ENCODE measurements at places on chromosomes 3 and 15.

GRCh38 chr3:71684757-71685386 is 40.3 kb downstream of the EIF4E3 start:
- no peak for DNase-seq

- DNase-seq: no peak
Observed at GRCh38 chr15:60128710-60129109, 124.6 kb downstream of the FOXB1 start.

DNA sequence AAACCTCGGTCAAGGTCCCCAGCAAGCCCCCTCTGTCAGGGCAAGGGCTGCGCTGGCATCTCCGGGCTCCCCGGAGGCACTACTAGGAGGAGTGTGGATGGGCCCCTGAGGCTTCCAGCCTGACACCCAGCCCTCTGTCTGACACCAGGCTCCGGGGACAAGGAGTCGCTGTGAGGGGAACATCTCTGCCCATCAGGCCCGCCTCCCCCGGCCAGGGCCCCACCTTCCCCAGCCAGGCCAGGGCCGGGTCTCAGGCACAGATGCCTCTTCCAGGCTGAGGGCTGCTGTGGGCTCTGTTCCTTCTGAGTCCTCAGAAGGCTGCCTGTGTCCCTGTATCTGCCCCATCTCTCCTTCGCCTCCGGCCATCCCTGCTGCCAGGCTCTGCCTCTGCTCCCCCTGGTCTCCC is 15.8 kb downstream of the CSPG4 start:
- DNase-seq: no peak

DNA sequence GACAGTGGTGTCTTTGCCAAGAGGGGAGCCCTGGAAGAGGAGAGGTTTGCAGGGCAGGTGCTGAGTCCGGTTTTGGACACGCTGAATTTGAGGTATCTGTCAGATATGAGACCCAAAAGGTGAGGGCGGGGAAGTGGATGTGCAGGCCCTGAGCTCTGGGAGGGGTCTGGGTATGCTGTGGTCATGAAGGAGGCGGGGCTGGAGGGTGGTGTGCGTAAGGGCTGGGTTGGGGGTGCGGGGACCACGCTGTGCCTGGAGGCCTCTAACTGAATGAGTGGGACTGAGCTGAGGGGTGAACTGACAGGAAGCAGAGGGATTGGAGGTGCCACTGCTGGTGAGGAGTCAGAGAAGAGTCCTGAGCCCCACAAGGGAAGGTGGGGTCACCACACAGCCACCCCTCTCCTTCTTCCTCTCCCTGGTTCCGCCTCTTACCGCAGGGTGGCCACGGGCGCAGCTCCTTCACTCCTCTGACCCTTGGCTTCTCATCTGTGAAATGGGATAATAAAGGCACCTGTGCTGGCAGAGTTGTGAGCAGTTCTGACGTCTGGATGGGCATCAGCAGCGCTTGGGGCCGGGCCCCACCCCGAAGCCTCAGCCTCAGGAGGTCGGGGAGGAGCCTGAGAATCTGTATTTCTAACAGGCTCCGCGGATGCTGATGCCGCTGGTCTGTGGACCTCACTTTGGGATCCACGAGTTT is 28.8 kb downstream of the PSTPIP1 start:
- DNase-seq: peak; percentile 61

GRCh38 chr3:105611304-105612192 is 244.8 kb downstream of the ALCAM start:
- no peak for DNase-seq

GRCh38 chr15:65349338-65349737 is 28.5 kb downstream of the IGDCC3 start:
- DNase-seq: no peak

DNA sequence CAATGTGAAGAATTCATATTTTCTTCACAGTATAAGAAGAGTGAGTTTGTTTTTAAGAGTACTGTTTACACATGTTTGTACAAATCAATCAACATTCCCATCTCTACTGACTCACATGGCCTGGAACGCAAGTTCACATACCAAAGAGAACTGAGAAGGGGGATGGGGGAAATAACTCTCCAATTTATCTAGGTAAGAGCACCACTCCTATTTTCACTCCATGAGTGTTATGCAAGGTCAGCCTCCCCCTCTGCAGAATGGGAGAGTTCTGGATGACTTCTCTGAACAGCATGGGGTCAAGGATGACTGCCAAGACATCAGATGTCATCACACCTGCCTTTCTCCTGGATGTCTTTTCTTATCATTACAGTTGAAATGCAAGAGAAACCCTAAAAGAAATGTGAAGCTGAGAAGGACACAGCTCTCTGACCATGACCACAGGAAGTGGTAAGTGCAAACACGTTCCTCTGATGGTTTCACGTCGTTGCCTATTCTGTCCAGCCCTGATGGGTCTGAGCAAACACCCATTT is 95.2 kb downstream of the SEMA6D start:
- no peak for DNase-seq

DNA sequence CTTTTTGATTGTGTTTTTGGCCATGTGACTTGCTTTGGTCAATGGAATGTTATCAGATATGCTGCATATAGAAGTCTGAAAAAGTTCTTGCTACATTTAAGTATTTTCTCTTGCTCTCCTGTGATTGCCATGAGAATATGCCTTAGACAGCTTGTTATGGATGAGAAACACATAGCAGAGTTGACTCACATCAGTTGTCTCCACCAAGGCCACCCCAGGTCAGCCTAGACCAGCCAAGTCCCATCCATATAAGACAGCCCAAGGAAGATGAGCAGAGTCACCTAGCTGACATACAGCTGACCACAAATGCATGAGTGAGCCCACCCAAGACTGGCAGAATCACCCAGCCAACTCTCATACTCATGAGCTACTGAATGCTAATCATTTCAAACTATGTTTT is 153.0 kb downstream of the THRB start:
- no peak for DNase-seq

GRCh38 chr3:123096126-123096525 is 29.3 kb downstream of the PDIA5 start:
- DNase-seq: peak; percentile 31

GRCh38 chr3:120416868-120417267 is 33.9 kb downstream of the FSTL1 start:
- no peak for DNase-seq

GRCh38 chr3:29772436-29772835 is 491.6 kb downstream of the RBMS3 start:
- DNase-seq: no peak

DNA sequence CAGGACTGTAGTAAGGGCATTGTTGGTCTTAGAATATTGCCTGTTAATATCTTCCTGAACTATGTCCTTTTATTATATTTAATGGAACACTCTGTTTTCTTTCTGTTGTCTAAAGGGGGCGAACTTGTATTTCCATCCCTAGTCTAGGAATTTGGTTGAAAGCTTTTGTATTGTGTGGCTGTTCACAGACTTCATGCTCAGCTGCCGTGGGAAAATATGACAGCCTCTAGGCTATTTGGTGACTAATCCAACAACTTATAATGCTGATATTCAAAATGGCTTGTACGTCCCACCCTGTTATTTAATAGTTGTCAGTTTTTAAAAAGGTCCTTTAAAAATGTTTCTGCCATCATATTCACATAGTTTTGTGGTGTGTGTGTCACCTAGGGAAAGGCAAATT is 202.6 kb downstream of the KLHL25 start:
- DNase-seq: no peak

- no peak for DNase-seq
Observed at GRCh38 chr3:169980055-169980454, 13.4 kb downstream of the SEC62 start.

DNA sequence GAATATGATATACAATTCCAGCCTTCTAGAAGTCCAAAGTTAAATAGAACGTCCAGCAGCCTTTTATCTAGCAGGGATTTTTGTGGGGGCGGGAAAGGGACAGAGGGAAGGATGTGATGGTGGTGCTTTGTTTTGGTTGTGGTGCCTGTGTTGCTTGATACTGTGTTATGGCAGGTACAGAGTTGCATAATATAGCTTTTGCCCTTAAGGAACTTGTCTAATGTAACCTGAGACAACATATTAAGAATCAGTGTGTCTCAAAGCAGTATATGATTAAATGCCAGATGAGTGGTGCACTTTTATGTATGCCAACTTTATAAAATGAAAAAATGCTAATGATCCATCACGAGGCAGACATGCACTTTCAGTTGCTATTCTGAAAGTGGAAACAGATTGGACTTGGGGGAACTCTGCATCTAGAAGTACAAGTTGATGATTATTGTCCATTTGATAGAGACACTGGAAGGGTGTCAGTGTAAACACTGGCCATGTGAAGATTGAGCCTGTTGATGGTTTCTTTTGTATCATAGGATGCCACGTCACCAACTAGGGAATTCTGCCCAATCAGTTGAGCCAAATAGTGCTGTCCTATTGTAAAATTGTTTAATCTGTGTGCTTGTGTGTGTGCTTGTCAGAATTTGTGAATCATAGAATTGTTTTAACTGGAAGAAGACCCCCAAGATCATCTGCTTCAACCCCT is 23.0 kb downstream of the NEO1 start:
- no peak for DNase-seq

DNA sequence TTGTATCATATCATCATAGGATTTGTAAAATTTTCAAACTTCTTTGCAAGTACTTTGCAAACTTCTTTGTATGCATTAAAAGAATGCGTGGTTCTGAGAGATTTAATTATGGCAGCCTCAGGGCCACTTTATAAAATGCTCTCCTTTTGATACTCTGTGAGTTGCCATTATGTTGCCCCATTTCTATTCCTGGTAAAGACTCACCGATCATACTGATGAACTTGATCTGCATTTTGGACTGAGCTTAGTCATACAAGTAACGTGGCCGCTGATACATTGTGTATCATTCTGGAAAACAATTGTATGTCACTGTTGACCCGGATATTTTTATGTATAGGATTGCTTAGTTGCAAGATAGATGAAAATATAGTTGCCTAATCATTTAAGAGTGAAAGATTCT is 38.8 kb downstream of the AKAP13 start:
- DNase-seq: no peak

DNA sequence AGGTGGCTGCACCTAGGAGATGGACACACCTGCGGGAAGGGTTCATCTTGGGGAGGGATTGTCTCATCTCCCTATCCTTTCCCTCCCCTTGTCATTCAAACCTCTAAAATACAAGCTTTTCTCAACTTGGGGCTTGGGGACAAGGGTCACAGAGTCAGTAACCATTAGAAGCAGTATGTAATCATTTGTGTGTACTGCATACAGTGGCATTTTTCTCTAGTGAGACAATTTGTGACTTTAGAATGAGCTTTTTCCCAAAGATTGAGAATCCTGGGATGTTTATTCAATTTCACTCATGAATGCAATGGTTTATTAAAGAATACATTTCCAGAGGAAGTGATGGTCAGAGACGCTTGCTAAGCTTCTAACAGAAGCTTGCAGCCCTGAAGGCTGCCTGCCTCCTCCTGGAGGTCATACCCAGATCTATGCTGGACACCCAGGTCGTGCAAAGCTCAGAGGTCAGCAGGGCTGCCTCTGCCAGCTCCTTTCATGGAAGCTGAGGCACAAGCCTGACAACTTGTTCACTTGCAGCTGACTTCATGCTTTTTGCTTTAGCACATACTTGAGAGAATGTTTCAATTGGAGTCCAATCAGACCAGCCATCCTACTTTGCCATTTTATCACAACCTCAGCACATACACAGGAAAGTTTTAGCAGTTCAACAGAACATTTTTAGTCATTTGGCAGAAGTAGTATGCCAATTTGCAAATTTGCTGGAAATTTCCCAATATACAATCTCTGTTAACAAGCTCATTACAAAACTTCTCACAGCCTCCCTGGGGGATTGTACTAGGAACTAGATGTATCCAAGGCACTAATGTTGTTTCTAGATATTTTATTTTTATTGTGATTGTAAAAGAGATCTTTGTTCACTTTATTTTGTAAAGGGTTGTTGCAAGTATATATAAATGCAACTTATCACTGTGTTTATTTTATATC is 25.6 kb upstream of the ALDH1L1 start:
- DNase-seq: no peak

DNA sequence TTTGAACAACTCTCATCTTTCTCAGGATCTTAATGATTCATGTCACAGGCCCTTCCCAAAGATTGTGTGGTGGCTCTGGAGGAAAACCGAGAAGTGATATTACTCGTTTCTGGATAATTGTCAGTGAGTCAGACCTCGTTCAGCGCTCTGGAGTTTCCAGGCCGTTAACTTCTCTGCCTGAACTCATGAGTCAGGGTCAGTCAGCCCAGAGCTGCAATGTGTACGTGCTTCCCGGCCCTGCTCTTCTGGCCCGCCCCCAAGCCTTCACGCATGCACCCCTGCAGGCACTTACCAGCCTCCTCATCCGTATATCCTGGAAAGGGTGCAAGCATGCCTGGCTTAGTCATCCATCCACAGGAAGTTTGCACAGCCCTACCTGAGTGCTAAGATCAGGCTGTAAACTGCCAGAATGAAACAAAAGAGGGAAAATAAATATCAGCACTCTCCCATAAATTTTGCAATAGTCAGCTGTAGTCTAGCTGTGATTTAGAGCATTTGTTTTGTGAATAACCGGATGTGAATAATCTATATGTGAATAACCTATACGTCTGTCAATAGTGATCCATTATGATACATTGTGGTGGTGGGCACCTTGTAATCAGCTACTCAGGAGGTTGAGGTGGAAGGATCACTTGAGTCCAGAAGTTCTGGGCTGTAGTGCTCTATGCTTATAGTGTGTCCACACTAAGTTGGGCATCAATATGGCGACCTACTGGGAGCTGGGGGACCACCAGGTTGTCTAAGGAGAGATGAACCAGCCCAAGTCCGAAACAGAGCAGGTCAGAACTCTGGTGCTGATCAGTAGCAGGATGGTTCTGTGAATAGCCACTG is 35.3 kb upstream of the SEMA4B start:
- peak; percentile 64 for DNase-seq

DNA sequence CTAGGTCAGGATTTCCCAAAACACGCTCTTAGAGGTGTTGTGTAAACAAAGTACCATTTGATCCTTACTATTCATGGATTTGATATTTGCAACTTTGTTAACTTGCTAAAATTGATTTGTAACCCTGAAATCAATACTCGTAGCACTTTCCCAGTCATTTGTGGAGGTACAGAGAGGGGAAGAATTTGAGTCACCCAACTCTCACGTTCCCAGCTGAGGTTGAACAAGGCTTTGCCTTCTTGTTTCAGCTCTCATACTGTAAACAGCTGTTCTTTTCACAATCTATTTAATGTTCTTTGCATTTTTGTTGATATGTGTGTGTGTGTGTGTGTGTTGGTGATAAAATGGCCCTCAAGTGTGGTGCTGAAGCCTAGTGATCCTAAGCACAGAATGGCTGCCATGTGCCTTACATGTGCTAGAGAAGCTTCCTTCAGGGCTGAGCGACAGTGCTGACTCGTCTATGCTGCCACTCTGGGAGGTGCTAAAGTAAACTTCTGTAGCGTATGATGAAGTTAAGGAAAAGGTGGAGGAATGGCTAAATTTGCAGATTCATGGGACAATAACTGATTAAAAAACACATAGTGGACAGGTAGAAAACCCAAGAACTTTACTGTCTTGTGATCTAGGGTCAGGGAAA is 173.2 kb downstream of the APBA2 start:
- DNase-seq: no peak

DNA sequence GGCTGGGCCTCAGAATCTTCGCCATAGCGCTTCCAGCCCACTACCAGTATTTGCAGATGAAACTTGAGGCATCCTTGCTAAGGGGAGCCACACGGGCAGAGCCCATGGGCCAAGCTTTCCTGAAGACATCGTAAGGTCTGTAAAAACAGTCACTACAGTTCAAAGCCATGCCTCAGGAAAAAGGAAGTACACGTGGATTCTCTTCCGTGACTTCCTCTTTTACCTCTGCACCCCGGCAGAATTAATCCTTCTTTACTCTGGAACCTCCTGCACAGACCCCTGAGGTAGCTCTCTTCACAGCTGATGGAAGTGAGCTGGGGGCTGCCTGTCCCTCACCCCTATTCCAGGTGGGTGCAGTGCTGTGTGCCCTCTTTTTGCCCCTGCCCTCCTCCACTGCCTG is 129.2 kb downstream of the CHDH start:
- no peak for DNase-seq

- no peak for DNase-seq
Observed at GRCh38 chr15:78065284-78065872, 12.1 kb downstream of the TBC1D2B start.
